NCI-H460 (cell line): ENCODE measurements at places on chromosomes 3 and 15. TPM values are rescaled to one million over a fixed set of nuclear protein-coding genes. Genes with fewer than 3 reads are reported as not detected.

The CADM2 gene
- total RNA-seq: 20.9 and 25.0 TPM in 2 replicates

The ASB14 gene
- 0.05 TPM in 1 of 2 replicates, not detected in the other for total RNA-seq

DNA sequence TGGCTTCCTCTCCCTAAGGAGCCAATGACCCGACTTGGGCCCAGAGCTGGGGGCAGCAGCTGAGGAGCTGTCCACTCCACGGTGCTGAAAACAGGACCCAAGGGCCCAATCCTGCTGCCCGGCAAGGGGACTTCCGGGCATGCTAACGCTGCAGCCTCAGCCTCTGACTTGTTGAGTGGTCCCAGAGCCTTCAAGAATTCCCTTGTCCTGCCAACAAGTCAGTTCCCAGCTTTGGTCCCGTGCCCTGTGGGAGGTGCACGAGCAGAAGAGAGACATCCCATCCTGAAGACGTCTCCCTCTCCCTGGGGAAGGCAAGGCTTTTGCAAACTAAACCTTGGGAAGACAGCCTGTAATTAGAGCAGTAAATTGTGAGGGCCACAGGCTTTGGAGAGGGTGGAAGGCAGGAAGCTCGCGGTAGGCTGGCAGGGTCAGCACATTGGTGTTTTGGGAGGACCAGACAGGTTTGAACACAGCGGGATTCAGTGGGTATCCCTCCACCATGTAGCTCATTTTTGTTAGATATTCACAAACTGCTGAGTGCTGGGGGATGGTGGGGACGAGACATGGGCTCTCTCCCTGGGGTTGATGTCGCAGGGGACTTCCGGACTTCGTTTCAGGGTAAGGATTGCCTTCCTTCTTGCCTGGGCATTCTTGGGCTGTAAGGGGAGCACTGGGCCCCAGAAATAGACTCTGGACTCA, 29.8 kb upstream of the PRR23E start:
- no peak for DNase-seq

DNA sequence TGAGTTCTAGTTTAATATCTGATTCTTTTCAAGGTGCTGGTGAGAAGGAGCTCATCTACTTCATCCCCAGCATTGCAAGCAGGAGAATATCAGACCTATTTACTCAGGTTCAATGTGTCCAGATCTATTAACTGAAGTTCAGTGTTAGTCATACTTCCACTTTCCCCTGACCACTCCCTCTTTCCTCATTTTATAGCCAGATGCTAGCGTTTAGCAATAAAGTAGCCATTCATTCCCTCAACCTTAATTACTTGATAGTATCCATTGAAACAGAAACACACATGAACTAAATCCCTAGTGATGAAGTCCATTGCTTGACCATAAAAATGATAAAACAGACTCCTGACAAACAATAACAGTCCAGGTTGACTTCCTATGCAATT, 60.0 kb downstream of the RPL22L1 start:
- no peak for DNase-seq

DNA sequence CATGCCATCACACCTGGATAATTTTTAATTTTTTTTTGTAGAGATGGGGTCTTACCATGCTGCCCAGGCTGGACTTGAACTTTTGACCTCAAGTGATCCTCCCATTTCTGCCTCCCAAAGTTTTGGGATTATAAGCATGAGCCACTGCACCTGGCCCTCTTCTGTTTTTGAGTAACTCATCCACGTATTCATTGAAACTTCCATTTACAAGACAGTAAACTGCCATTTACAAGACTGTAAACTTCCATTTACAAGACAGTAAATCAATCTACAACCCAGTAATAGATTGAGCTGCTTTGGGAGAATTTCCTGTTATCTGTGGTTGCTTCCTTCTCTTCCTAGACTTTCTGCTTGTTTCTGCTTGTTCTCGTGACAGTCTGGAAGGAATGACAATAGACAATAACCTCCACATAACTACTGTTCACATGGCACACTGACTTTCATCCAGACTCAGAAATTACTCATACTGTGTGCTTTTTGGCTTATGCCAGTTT, 114.7 kb upstream of the CCNL1 start:
- no peak for DNase-seq

The SPATA12 gene
- total RNA-seq: 0.12 TPM in 1 of 2 replicates, not detected in the other

DNA sequence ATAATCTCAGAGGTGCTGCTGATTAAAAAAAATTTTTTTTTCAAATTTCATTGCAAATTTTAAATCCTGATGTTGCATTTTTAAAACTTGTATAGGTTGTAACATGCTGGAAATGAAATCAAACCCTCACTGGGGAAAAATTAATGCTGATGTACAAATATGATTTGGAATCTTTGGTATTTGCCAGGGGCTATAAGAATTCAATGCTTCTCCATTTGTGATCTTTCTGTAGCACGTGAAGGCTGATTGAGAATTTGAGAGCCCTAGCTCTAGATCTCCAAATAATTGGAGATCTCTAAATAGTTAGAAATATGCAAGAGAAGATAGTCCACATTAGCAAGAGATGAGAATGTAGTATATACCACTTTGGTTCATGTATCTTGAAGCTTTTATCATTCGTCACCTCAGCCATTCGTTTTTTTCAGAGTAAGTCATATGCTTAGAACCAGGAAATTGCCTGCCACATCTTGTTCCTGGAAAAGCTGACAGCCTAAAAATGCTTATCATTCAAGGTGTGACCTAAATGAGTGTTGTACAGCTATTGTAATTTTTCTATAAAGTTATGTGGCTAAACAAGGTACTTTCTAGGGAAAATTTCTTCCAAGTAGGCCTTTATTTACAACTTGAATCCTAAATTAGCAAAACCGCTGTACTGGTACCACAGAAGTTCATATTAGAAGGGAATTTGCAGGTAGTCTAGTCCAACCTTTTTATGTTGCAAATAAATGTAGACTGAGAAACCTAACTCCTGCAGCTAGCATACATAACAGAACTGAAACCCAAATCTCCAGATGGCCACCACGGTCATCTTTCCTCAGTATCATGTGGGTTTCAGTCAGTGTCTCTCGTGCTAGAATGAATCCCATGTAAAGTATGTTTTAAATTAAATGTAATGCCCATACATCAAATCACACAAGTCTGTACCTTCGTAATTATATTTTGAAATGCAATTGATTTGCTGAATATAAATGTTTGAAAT, 48.5 kb downstream of the FNDC3B start:
- no peak for DNase-seq

GRCh38 chr3:52288674-52289073, 1.0 kb downstream of the GLYCTK start:
- no peak for DNase-seq

- no peak for DNase-seq
Observed at GRCh38 chr3:136678981-136679380, 73.2 kb downstream of the STAG1 start.

GRCh38 chr3:77513542-77513941, 473.6 kb downstream of the ROBO2 start:
- no peak for DNase-seq

The CLCN2 gene
- total RNA-seq: 4.9 and 6.2 TPM in 2 replicates

DNA sequence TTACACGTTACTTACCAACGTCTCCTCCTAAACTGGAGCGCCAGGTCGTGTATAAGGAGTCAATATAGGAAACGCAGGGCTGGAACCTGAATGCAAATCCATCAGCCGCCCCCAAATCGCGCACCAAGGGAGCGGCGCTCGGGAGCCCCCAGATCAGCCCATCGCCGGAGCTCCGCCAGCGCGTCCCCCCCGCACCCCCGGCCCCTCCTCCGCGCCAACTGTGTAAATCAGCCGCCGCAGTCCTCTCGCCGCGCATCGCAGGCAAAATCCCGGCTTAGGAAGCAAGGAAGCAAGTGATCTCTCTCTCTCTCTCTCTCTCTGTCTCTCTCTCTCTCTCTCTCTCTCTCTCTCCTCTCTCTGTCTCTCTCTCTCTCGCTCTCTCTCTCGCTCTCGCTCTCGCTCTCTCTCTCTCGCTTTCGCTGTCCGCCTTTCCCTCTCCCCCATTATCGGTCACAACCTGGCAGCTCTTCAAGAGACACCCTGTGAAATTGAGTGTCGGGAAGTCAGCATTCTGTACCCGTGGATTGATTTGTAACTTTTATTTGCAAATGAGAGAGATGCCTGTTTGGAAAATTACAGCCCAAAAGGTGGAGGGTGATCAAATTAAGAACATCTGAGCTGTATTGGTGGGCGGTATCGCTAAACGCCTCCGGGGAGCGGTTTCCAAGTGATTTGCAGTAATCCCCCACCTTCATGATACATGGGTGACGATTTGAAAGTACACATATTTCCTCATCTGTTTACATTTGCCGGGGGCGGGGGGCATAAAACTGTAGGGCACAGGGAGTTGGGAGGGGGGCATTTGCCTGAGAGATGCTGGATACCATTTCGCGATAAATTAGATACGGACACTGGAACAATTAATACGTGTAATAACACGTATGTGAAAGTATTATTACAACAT, 645 bp upstream of the SLITRK3 start:
- DNase-seq: no peak

- DNase-seq: no peak
Observed at GRCh38 chr15:86082619-86083380, 3.1 kb downstream of the AGBL1 start.

GRCh38 chr3:196948442-196949284, 6.3 kb upstream of the NCBP2 start:
- DNase-seq: no peak

GRCh38 chr15:91515188-91515754, 338.2 kb upstream of the SLCO3A1 start:
- DNase-seq: no peak

GRCh38 chr3:195809796-195810454, 1.8 kb downstream of the MUC4 start:
- no peak for DNase-seq

The RGMA gene
- total RNA-seq: 0.42 and 0.72 TPM in 2 replicates

DNA sequence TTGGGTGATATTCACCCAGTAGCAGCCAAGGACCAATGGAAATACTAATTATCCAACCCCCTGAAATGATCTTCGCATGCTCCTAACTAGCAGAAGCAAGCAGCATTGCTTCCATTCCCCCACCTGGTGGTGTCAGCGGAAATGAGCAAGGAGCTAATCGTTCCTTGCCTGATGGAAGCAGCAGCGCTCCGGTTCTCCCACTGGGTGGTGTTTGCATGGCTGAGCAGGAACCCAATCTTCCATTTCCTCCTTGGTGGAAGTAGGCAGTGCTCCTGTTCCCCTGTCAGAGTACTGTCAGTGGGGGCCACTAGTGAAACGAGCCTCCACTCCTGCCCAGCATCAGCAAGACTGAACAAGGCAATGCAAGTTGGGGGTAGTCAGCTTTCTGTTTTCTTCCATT, 311.5 kb downstream of the CACNA2D3 start:
- no peak for DNase-seq

DNA sequence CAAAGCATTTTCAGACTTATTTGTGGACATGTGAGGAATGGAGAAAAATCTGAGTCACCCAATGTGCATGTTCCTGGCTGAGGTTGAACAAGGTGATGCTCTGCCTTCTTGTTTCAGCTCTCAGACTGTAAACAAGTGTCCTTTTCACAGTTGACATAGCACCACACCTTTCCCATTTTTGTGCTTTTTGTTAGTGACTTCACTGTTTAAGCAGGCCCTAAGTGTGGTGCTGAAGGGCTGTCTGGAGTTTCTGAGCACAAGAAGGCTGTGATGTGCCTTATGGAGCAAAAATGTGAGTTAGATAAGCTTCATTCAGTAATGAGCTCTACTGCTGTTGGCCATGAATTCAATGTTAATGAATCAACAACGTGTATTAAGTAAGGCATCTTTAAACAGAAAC, 20.4 kb downstream of the ABI3BP start:
- DNase-seq: no peak

The MNS1 gene
- 0.55 and 1.7 TPM in 2 replicates for total RNA-seq

DNA sequence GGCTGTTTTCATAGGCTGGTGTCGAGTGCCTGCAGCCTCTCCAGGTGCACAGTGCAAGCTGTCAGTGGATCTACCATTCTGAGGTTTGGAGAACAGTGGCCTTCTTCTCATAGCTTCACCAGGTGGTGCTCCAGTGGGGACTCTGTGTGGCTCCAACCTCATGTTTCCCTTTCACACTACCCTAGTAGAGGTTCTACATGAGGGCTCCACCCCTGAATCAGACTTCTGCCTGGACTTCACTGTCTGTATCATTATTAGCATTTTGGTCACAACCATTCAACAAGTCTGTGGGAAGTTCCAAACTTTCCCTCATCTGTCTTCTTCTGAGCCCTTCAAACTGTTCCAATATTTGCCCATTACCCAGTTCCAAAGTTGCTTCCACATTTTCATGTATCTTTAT, 1003.7 kb downstream of the MCTP2 start:
- DNase-seq: no peak

The RAB6B gene
- total RNA-seq: 0.12 and 0.30 TPM in 2 replicates

- no peak for DNase-seq
Observed at GRCh38 chr15:92845126-92845508, 55.0 kb upstream of the CHD2 start.

DNA sequence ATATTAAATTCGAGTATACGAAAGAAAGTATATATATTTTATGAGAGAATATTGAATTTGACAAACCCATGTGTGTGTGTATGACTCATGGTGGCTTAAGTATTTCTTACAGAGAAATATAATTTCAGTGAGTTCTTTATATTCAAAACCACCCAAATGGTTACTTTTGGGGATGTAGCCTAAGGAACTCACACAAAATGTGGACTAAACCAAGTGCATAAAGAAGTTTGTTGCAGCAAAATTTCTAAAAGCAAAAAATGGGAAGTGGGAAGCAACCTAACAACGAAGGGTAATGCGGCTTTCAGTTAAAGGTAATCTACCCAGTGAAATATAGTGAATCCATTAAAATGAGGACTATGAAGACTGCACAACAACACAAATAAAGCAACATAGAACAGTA, 277.1 kb downstream of the EDEM1 start:
- no peak for DNase-seq

The FBXL2 gene
- 4.6 and 7.3 TPM in 2 replicates for total RNA-seq

DNA sequence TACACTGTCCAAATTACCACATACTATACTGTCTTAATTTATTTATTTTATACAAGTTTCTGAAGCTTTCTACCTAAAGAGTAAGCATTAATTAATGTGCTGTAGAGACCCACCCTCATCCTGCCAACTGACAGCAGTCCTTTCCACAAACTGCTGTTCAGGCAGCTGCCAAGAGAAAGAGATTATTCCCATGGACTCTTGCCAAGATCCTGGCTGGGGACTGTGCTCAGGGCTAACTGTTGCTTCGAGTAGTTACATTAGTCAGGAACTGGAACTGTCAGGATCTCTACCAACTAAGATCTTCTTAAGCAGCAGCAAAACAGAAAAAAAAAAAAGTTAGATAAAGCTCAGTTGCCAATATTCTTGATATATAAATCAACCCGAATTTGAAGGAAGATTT, 398.8 kb downstream of the MECOM start:
- DNase-seq: no peak

The SLC12A1 gene
- total RNA-seq: not detected in 2 replicates

GRCh38 chr3:79297245-79297960, 470.4 kb downstream of the ROBO1 start:
- no peak for DNase-seq

The MYL3 gene
- not detected in 2 replicates for total RNA-seq

- DNase-seq: no peak
Observed at GRCh38 chr3:63706321-63707085, 54.0 kb downstream of the SNTN start.
